ENCODE measurements at places on chromosomes 7 and 10.

DNA sequence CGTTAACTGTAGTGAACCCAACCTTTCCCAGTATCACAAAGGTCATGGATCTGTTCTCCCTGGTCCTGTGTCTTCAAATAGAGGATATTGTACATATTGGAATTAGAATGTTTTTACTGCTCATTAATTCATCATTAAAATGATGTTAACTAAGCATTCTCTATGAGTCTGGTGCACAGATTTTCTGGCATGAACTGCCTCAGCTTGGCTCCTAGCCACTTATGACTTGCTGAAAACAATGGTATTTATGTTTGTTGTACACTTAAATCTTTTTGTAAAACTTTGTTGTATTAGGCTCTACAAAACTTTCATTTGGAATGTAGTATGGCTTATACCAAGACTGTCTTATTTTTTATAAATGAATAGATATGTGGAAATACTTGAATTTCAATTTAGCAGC is 329.4 kb downstream of the TFEC start:
- DNase-seq, result no peak

DNA sequence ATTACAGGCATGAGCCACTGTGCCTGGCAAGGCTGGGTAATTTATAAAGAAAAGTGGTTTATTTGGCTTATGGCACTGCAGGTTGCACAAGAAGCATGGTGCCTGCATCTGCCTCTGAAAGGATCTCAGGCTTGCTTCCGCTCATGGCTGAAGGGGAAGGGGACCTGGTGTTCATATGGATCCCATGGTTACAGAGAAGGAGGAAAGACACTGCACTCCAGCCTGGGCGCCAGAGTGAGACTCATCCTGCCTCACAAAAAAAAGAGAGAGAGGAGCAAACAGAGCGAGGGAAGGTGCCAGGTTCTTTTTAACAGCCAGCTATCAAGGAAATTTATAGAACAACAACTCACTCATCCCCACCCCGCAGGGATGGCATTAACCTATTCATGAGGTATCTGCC is 36.2 kb downstream of the HIP1 start:
- DNase-seq, result no peak

DNA sequence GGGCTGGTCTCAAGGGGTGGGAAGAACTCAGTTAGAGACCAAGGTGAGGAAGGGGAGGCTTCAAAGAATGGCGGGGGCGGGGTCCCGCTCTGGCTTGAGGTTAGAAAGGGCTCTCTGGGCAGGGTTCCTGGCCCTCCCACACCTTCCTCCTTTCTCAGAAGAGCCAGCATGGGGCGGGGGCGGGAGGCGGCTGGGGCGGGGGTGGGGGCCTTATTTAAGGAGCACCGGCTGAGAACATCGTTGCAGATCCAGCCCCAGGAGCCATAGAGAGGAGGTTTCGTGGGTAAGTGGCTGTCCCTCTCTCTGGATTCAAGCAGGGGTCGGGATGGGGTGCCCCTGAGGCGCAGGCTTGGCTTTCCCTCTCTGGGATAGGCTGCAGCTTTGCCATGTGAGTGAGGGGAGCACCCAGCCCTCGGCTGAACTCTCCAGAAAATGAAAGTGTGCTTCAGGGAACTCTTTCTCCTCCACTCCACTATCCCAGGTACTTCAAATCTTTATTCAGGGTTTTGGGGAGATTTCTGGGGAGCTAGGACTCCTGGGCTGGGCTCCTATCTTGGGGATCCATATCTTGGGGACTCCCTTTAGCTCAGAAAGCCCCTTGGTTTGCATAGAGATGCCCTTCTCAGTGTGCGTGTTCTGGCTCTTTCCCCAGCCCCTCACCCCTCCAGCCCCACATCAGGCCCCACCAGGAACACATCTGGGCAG is 3.3 kb upstream of the CUEDC2 start:
- no peak for DNase-seq

- DNase-seq, result no peak
These were observed 414.7 kb upstream of the NRP1 start for GRCh38 chr10:33749067-33749735.

GRCh38 chr7:108136191-108136688 is 6.1 kb upstream of the LAMB4 start:
- DNase-seq, result no peak

- DNase-seq, result no peak
These were observed 148.5 kb downstream of the KIAA1217 start for GRCh38 chr10:24357344-24358004.

GRCh38 chr10:116538456-116538855 is 7.3 kb upstream of the PNLIP start:
- no peak for DNase-seq

GRCh38 chr7:132351954-132352499 is 224.2 kb downstream of the PLXNA4 start:
- DNase-seq, result no peak

DNA sequence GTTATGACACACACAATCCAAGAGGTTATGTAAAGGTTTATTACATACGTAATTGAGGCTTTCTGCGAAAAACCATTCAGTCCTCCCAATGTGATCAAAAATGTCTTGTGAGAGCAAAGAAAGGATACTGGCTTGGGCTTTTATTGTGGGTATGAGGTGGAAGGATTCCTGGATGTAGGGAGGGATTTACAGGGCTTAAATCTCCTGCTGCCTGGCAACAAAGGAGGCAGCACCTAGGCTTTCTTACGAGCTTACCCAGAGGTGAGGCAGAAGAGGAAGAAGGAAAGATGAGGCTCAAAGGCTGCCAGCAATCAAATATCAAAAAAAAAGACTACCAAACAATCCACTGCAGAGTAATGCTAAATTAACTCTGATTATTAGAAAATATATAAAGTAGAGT is 1149.5 kb upstream of the POT1 start:
- DNase-seq, result no peak

- no peak for DNase-seq
These were observed 469.2 kb upstream of the C7orf33 start for GRCh38 chr7:148121401-148121800.

DNA sequence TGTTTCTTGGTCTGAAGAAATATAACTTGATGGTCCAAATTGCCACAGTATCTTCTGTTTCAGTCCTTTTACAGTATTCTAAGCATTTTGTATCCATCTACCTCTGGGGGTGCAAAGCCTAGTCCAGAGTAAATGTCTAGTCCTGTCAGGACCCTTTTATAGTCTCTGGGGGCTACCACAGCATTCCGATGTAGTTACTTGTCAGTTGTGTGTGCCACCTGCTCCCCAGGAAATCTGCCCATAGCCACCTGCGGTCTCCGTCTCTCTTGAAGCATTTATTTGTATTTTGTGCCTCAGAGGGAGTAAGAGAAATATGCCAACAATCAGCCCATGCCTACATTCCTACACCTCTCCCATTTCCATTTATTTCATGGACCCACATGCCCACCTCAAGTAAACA is 12.8 kb downstream of the AGBL3 start:
- DNase-seq, result no peak

GRCh38 chr7:127876393-127876792 is 154.8 kb downstream of the LRRC4 start:
- DNase-seq, result no peak

GRCh38 chr7:93750986-93751385 is 139.6 kb downstream of the TFPI2 start:
- DNase-seq, result no peak

- no peak for DNase-seq
These were observed 32.8 kb upstream of the PHF14 start for GRCh38 chr7:10940704-10941355.

DNA sequence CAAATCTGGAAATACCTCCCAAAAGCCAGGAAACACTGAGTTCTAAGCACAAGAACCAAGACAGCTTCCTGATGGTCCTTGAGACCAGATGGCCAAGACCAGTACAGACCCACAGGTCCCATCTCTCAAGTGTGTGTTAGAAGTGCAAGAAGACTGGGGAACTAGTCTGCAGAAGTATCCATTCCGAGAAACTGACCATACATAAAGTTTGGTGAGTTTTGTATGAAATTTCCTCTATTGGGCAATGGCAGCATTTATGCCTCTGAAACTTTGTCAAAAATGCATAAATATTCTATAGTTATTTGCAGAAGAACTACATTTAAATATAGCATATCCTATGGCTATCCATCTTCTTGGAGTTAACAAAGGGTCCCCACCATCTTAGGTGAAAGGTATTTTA is 137.5 kb downstream of the LRRN3 start:
- no peak for DNase-seq

DNA sequence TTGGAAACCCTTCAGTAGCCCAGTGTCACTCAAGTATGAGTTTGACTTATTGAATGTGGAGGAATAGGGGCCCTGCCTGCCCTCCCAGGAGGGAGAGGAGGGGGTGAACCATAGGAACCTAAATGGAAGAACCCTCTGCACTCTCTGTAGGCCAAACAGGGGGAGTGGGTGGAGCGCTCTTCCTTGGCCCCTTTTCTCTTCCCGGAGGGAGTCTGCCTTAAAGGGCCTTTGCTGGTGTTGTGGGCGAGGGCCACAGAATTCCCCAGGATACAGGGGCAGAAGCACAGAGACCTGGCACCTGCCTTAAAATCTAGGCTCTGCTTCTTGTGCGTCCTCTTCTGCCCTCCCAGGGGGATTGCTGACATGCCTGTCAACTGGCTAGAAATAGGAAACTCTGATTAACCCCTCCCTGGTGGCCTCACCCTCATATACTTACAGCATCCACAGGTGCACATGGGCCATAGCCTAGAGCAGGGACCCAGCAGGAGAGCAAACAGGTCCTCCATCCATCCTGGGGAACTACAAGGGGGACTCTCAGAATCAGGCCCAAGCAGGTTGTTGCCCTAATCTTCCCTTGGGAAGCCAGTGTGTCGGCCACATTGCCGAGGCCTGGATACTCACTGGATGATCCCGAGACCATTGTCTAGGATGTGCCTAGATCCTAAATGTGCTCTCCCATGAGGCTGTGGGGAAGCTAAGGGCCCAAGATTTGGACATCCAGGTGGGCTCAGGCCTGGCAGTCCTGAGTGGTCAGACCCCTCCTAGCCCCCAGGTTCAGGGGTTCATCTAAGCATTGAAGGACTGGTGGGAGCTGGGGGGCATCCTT is 3.4 kb downstream of the TRIM8 start:
- no peak for DNase-seq

DNA sequence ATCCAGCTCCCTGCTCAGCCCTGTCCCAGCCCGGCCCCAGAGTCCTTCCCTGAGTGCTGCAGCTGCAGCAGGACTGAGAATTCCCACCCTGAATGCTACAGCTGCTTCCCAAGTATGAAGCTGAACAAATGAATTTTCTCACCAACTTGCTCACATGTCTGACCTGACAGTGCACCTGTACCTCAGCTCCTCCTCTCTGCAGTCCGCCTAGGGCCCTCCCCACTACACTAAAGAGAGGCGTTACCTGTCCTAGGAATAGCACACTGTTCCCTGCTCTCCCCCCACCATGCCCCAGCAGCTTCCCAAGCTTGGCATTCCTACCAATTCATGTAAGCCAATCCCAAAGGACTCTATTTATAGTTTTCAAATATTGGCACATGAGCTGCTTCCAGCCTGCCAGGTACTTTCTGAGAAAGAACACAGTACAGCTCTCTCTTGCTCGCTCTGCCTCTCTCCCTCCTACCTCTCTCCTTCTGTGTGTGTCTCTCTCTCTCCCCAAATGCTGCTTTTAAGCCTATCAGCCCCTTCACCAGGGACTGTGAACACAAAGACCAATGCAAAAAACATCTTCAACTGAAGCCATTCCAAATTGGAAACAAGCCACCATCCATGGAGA is 400.1 kb downstream of the TNS3 start:
- no peak for DNase-seq

DNA sequence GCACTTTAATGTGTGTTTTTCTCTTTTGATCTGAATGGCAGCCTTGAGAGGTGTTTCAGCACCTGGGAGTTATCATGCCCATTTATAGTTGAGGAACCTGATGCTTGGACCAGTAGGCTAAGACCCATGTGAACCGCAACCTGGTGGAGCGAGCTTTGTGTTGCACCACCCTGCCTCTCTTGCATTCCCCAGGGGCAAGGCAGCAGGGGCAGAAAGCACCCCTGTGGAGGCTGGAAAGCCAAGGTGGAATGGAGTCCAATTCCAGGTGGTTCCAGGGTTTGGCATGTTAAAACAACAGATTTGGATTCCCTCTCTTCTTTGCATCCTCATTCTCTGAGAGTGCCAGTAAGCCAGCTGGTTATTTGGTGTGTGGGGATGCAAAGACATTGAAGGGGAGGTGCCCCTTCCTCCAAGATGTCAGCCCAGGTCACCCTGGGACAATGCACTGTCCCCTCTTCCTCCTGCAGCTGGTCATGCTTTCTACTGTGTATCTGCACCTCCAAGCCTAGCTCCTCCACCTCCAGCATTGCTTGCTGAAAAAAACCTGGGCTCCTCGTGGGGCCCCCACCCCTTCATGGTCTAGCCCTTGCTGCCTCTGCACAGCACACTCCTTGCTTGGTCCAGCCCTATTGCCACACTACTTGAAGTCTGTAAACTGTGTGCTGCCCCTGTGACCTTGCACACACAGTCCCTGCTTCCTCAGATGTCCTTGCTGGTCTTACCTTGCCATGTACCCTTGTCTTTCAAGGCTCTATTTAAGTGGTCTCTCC is 5.6 kb upstream of the CDH23 start:
- DNase-seq, result no peak

DNA sequence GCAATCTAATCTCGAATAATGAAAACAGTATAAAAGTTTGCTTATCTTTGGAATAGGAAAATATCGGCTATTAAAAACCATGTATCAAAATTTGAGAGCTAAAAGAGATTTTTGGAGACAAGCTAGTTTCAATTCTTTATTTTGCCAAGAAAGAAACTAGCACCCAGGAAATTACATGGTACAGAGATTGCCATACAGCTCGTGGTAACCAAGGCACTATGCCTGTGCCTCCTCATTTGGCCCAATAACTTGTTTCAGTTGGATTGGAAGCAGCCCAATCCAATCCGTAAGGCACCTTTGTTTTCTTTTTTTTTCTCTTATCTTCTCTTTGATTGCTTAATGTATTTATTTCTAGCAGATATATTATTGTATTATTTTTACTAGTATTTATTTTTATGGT is 55.0 kb downstream of the GNAI1 start:
- no peak for DNase-seq

- no peak for DNase-seq
These were observed 19.5 kb upstream of the PPP1R3C start for GRCh38 chr10:91652364-91652763.

GRCh38 chr7:155715111-155715805 is 70.8 kb downstream of the RBM33 start:
- no peak for DNase-seq

DNA sequence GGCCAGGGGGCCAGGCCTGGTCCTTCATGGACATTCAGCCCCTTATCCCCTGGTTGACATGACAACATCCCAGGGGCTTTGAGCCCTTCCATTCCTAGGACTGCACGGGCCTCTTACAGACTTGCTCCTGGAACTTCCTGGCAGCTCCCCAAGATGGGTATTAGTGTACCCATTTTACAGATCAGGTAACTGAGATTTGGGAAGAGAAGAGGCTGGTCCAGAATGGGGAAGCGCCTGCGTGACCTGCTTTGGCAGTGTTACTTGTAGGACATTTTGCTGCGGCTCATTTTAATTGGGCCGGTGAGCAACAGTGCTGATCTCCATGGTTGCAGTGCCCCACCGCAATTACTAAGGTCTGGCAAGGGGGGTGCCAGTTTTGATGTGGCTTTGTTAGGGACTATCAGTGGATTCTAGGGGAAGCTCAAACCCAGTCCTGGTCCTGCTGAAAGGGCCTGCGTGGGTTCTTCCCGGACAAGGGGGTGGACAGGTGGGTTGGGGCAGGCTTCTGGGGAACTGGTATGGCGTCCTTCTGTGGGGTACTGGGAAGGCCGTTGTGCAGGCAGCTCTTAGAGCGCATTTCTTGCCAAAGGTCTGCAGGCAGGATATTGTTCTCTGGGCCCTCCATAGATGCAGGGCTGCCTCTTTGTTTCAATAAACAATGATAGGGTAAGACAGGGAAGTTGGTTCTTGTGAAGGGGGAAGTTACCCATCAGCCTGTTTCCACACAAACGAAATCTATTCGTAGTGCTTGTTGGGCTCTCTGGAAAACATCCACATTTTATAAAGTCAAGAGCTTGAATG is 137.6 kb downstream of the RGS10 start:
- no peak for DNase-seq

Measured in T-helper 9 cell (primary cell).